ENCODE measurements at places on chromosomes 3 and 15. TPM values are rescaled to one million over a fixed set of nuclear protein-coding genes. Genes with fewer than 3 reads are reported as not detected.

STRA6 gene
- total RNA-seq, result not detected

KLHL6 gene
- total RNA-seq, result 5.1 TPM

CCDC54 gene
- total RNA-seq, result not detected

RAD54L2 gene
- total RNA-seq, result 18.9 TPM

ZNF662 gene
- total RNA-seq, result 1.5 TPM

SCN11A gene
- total RNA-seq, result not detected

TGM4 gene
- 0.14 TPM for total RNA-seq

KBTBD12 gene
- not detected for total RNA-seq

SKOR1 gene
- 0.05 TPM for total RNA-seq

SLC28A2 gene
- total RNA-seq, result not detected

THRB gene
- total RNA-seq, result 0.23 TPM

LRRIQ4 gene
- not detected for total RNA-seq

FBXL2 gene
- 25.4 TPM for total RNA-seq

C2CD4A gene
- 2.7 TPM for total RNA-seq

EIF4A2 gene
- total RNA-seq, result 1,344 TPM

FOXL2 gene
- total RNA-seq, result not detected

ATP10A gene
- 0.05 TPM for total RNA-seq

PATL2 gene
- total RNA-seq, result 0.09 TPM

FBXO40 gene
- total RNA-seq, result not detected

GADL1 gene
- not detected for total RNA-seq

CFAP100 gene
- total RNA-seq, result not detected

SPG11 gene
- total RNA-seq, result 52.1 TPM
